ENCODE measurements at places on chromosomes 5 and 9.

- no peak for DNase-seq
These were observed 108.3 kb upstream of the PCA3 start for GRCh38 chr9:76655971-76656370.

DNA sequence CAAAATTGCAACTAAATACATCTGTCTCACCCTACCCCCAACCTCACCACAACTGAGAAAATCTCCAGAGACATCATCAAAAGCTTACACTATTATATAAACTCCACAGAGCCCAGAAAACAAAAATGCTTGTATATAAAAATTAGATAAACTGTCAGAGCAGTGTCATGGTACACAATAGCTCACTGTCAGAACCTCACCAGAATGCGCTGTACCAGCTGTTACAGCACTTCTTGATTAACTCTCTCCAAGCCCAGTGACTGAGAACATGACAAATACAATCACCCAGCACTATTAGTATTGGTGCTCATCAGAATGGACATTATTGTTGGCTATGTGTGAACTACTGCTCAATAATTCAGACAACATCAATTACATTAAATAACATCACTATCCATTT is 65.7 kb downstream of the ZDHHC21 start:
- DNase-seq: no peak

DNA sequence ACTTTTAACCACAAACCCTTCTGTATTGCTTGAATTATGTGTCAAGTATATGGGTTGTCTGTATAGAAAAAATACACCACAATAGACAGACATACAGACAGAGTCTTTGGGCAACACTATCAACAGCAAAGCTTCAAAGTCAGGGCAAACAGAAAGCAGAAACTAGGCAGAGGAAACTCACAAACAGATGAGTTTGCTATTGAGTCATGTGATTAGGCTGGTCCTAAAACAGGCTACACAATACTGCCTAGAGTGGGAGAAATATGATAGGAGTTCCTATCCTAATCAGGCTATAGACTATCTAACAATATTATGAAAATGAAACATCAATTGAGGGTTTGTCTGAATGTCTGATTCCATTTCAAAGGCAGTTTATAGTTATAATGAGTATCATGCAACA is 156.4 kb downstream of the EDIL3 start:
- no peak for DNase-seq

GRCh38 chr9:115988701-115989100 is 164.9 kb upstream of the PAPPA start:
- DNase-seq: no peak

- DNase-seq: no peak
These were observed 132.7 kb upstream of the TNC start for GRCh38 chr9:115250621-115251032.

DNA sequence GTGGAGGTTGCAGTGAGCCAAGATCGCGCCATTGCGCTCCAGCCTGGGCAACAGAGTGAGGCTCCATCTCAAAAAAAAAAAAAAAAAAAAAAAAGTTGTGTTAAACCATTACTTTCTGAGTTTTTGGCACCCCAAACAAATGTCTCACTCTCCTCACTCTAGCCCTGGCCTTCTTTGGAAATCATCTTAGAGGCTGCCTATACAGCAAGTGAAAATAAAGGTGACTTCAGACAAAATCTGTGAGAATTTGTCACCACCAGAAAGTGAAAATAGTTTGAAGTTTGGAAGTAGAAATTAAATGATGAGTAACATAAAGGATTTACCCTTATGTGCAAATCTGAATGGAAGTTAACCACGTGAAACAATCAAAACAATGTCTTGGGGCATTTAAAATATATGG is 7.2 kb upstream of the ZNF131 start:
- no peak for DNase-seq

GRCh38 chr9:6590334-6590733 is 55.2 kb downstream of the GLDC start:
- DNase-seq: no peak

- DNase-seq: peak; percentile 22
These were observed 8.8 kb upstream of the TRAF1 start for GRCh38 chr9:120935383-120935857.

DNA sequence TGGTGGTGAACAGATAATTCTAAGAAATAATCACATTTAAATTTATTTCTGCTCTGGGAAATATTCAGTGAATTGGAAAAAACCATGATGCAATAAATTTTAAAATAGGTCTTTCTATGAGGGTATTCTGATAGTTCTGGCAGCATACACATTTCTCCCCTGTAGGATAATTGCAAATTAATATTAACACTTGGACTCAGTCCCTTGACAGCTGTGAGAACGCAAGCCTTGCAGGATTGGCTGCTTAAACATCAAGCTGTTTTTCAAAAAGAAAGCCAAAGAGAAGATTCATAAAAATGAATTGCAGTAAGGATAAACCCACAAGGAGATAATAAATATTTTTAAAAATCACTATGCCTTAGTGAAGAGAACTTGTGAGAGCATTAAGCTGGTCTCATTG is 180.0 kb downstream of the MTRR start:
- DNase-seq: no peak

Data from substantia nigra (tissue), 51 donors.